ENCODE measurements at places on chromosomes 16 and 17. TPM values are rescaled to one million over a fixed set of nuclear protein-coding genes. Genes with fewer than 3 reads are reported as not detected.

KCNH4 gene
- 0.38 TPM for total RNA-seq

PRR29 gene
- 2.5 TPM for total RNA-seq

TPPP3 gene
- not detected for total RNA-seq

SLFN12 gene
- 5.1 TPM for total RNA-seq

NGFR gene
- 0.09 TPM for total RNA-seq

AXIN2 gene
- total RNA-seq: 1.0 TPM

ADAM11 gene
- total RNA-seq: 0.07 TPM

SPAG7 gene
- total RNA-seq: 62.9 TPM

DNA sequence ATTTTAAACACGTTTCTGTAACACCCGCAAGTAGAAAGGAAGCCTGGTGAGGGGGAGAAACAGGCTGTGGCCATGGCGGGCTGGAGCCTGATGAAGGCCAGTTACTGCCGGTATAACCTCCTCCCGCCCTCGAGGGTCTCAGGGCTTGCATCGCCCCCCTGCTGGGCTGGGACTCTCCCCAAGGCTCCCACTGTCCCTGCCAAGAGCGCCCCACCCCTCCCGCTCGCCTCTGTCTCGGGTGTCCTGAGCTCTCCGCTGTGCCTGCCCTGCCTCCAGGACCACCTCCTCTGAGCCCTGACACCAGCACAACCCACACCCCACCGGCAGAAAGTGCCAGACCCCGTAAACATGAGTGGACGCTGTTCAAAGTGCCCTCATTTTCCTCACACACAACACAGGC is 18.7 kb downstream of the TMEM204 start:
- H3K36me3 ChIP-seq: peaks cover 6% of the 10 kb centered on the region
- no peak for DNase-seq
- no peak overlapping the region for H3K27ac ChIP-seq
- no peaks in the 10 kb centered on the region for H3K27me3 ChIP-seq

DNA sequence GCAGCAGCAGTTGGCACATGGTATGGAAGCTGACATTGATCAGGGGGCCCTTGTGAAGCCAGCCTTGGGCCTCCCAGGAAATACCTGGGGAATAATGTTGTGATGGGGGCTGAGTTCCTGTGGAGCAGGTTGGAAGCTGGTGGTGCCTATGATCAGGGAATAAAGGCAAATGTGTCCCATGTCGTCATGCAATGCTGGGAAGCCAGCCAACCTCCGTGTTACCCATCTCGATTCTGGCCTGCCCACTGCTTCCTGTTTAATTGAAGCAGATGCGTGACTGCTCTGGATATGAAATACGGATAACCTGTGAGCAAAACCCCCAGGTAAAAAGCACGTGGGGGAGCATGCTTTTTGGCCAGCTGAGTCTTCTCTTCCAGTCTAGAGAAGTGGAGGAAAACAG is 580.4 kb upstream of the HSBP1 start:
- DNase-seq: no peak
- H3K27me3 ChIP-seq: peaks cover 5% of the 10 kb centered on the region
- no peak overlapping the region for H3K27ac ChIP-seq
- no peaks in the 10 kb centered on the region for H3K36me3 ChIP-seq
- H3K4me3 ChIP-seq: no peak overlapping the region

- peaks cover 24% of the 10 kb centered on the region for H3K36me3 ChIP-seq
- no peak overlapping the region for H3K4me3 ChIP-seq
- H3K27me3 ChIP-seq: no peaks in the 10 kb centered on the region
- H3K4me1 ChIP-seq: peaks cover 9% of the 10 kb centered on the region
Observed at GRCh38 chr17:42617956-42618431, 8.5 kb downstream of the TUBG1 start.

- H3K4me1 ChIP-seq: no peaks in the 10 kb centered on the region
- DNase-seq: no peak
- H3K27me3 ChIP-seq: no peaks in the 10 kb centered on the region
- no peak overlapping the region for H3K4me3 ChIP-seq
- no peaks in the 10 kb centered on the region for H3K36me3 ChIP-seq
- H3K27ac ChIP-seq: no peak overlapping the region
Observed at GRCh38 chr17:29958947-29959657, 17.7 kb downstream of the EFCAB5 start.

DNA sequence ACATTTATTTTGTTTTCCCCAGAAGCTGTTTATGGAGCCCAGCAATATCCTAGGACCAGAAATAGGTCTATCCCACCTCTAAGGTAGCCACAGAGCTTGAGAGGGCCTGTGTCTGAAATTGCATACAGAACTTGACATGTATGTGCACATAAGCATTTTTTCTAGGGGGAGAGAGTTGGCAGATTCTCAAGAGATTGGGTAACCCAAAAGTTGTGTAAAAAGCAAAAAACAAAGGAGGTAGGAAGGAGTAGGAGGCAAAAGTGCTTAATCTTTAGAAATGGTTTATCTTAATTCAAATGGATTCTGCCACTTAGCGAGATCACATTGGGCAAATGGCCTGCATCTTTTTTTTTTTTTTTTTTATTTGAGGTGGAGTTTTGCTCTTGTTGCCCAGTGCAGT is 3.5 kb downstream of the PLK1 start:
- peaks cover 53% of the 10 kb centered on the region for H3K36me3 ChIP-seq
- no peak for DNase-seq
- peaks cover 12% of the 10 kb centered on the region for H3K4me1 ChIP-seq
- H3K27me3 ChIP-seq: no peaks in the 10 kb centered on the region

DNA sequence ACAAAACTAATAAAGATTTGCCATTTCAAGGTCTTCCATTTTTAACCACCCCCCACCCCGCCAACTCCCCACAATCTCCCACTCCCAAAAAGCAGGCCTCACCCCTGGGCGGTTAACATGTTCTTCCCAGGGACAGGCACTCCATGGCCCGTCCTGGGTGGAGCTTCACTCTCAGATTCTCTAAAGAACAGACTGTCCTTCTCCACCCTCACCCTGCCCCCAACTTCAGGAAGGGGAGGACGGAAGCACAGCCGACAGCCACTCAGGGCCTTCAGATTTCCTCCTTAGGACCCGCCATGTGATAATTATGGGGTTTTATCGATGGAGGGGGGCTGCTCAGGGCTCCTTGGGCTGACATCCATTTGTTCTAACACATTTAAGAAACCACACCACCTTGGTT is 61.9 kb downstream of the ZFHX3 start:
- H3K36me3 ChIP-seq: no peaks in the 10 kb centered on the region
- no peak overlapping the region for H3K27ac ChIP-seq
- DNase-seq: no peak
- H3K4me3 ChIP-seq: no peak overlapping the region
- H3K4me1 ChIP-seq: no peaks in the 10 kb centered on the region

- H3K27ac ChIP-seq: no peak overlapping the region
- peaks cover 11% of the 10 kb centered on the region for H3K4me1 ChIP-seq
- H3K4me3 ChIP-seq: no peak overlapping the region
- H3K36me3 ChIP-seq: peaks cover 2% of the 10 kb centered on the region
- H3K27me3 ChIP-seq: no peaks in the 10 kb centered on the region
Observed at GRCh38 chr16:81562926-81563325, 118.3 kb downstream of the CMIP start.

DNA sequence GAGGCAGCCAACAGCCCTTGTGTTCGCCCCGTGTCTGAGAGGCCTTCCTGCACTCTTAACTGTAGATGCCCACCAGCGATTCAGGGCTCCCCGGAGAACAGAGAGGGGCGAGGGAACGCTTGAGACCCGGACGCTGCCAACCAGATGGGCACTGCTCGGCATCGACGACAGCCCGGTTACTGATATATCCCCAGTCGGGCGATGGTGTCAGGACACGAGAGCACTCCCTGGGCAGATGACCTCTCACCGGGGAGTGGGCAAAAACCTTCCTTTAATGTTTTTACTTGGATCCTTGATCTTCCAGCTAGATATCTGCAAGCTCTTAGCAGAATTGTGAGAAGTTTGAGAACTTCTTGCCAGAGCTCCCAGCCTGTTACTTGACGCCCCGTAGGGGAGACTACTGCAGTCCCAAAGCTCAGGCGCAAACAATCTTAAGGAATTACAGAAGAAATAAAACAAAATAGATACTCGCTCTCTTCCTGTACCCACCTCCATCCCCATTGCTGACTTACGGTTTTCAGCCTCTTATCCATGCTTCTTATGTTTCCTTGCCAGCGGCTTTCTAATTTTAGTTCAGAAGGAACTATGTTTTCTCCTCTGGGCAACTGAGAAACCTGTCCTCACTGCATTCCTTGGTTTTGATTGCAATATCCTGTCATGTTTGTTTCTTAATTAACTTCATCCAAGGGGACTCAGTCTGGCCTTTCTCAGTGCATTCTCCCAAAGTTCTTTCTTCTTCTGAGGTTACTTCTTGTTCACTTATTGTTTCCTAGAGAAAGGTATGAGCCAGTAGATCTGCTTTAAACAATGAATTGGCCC is 845 bp downstream of the SP2 start:
- peaks cover 42% of the 10 kb centered on the region for H3K4me1 ChIP-seq
- no peak for DNase-seq
- H3K4me3 ChIP-seq: peak overlapping the region; percentile 95
- H3K27me3 ChIP-seq: no peaks in the 10 kb centered on the region
- H3K36me3 ChIP-seq: peaks cover 2% of the 10 kb centered on the region

- H3K27ac ChIP-seq: peak overlapping the region; percentile 94
- peaks cover 68% of the 10 kb centered on the region for H3K4me1 ChIP-seq
- H3K4me3 ChIP-seq: peak overlapping the region; percentile 81
- peaks cover 2% of the 10 kb centered on the region for H3K36me3 ChIP-seq
- DNase-seq: peak; percentile 89
Observed at GRCh38 chr16:56609463-56609921, 1.1 kb downstream of the MT2A start.

DNA sequence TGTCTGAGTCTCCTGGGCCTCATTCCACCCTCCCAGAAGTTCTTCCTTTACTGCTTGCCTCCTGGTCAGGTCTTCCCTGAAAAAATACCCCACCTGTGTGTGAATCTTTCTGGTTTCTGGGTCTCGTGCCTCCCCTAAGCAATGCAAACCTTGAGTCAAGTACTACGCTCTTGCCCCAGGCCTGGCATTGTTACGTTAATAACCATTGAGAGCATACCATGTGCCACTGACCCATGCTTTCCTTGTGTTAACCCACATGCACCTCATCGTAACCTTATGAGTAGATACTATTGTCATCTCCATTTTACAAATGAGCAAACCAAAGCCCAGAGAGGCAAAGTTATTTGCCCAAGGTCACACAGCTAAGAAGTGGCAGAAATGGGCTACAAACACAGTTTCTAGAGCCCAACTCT is 25.4 kb upstream of the TOB1 start:
- no peak overlapping the region for H3K27ac ChIP-seq
- no peaks in the 10 kb centered on the region for H3K36me3 ChIP-seq
- no peaks in the 10 kb centered on the region for H3K27me3 ChIP-seq
- no peak for DNase-seq
- no peak overlapping the region for H3K4me3 ChIP-seq

- peaks cover 14% of the 10 kb centered on the region for H3K36me3 ChIP-seq
- peak overlapping the region; percentile 98 for H3K27ac ChIP-seq
- peaks cover 46% of the 10 kb centered on the region for H3K4me1 ChIP-seq
Observed at GRCh38 chr16:66603537-66604375, 748 bp upstream of the CMTM3 start.

DNA sequence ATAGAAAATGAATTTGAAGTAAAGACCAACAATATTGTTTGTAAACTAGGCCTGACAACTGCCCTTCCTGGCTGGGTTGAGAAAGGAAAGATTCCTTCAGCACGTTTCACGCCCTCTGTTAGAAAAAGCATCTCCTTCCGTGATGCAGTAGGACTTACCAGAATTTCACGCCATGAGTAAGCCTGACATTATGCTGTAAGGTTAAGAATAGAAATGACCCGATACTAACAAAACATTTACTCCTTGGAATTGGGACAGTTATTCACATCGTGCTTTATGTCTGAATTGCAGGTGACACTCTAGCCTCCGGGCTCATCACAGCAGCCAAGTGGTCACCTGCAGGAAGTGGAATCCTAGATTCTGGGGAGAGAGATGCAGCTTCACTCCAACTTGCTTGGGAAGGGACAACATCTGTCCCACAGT is 17.5 kb downstream of the MARCHF10 start:
- H3K36me3 ChIP-seq: peaks cover 3% of the 10 kb centered on the region
- no peak for DNase-seq
- peaks cover 10% of the 10 kb centered on the region for H3K4me1 ChIP-seq

- peaks cover 15% of the 10 kb centered on the region for H3K27me3 ChIP-seq
- H3K27ac ChIP-seq: no peak overlapping the region
- no peak overlapping the region for H3K4me3 ChIP-seq
- H3K4me1 ChIP-seq: no peaks in the 10 kb centered on the region
Observed at GRCh38 chr16:54236773-54237172, 49.8 kb downstream of the IRX3 start.

DNA sequence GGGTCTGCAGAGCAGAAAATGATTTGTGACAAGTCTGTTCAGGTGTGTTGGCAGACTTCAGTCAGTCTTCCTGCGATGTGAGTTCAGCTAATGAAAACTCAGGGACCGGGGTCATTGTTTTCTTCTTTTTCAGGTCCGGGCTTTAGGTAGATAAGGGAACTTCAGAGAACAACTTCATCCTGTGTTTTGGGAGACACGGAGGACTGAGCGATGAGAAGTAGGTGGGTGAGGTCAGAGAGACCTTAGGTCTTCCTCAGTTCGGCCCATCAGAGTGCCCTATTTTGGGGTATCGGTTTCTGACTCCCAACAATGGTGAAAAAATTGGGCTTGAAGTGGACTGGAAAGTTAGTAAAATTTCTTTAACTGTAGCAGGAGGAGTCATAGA is 88.9 kb upstream of the ATF7IP2 start:
- H3K36me3 ChIP-seq: peaks cover 1% of the 10 kb centered on the region
- H3K4me3 ChIP-seq: no peak overlapping the region
- peaks cover 3% of the 10 kb centered on the region for H3K27me3 ChIP-seq
- DNase-seq: no peak
- no peaks in the 10 kb centered on the region for H3K4me1 ChIP-seq
- no peak overlapping the region for H3K27ac ChIP-seq

GRCh38 chr16:85963753-85964285 is 64.9 kb downstream of the IRF8 start:
- H3K27ac ChIP-seq: no peak overlapping the region
- no peak for DNase-seq
- no peak overlapping the region for H3K4me3 ChIP-seq
- no peaks in the 10 kb centered on the region for H3K36me3 ChIP-seq
- no peaks in the 10 kb centered on the region for H3K27me3 ChIP-seq
- peaks cover 22% of the 10 kb centered on the region for H3K4me1 ChIP-seq

DNA sequence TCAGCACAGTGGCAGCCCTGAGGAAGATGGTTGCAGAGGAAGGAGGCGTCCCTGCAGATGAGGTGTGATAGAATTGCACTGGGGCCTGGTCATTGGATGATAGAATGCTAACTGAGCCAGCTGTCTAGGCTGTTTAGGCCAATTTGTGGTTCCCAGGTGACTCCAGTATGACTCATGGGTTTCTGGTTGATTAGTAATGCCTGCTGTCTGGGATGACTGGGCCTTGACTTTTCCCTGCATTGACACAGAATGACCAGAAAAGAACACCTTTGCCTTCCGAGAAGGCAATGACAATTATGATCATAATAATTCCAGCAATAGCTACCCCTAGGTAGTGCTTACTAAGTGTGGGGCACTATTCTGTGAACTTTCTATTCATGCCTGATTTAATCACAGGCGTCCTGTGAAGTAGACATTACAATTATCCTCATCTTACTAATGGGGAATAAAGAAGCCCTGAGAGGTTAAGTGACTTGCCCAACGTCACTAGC is 31.5 kb downstream of the USP43 start:
- peaks cover 5% of the 10 kb centered on the region for H3K36me3 ChIP-seq
- no peaks in the 10 kb centered on the region for H3K4me1 ChIP-seq
- H3K27ac ChIP-seq: no peak overlapping the region
- H3K27me3 ChIP-seq: peaks cover 2% of the 10 kb centered on the region
- no peak overlapping the region for H3K4me3 ChIP-seq
- DNase-seq: peak; percentile 4

Data from activated CD8-positive, alpha-beta T cell treated with anti-CD3 and anti-CD28 coated beads for 36 hours (primary cell).